ENCODE measurements at places on chromosomes 12 and 14.

DNA sequence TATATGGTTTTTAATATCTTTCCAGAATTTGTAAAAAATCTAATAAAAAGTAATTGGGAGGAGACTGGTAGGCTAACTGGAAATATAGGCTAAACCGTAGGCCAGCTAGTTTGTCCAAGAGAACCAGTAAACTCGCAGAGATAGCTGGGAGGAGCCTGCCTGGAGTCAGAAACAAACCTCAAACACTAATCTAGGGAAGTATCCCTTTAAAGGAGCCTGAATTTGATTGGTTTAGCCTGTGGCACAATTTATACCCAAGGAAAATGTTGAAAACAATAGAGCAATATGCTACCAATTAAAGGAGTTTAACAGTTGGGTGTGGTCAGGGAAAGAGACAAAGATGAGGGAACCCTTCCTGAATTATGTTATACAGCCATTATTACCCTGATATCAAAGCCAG is 109.6 kb downstream of the EML5 start:
- no peak for DNase-seq

DNA sequence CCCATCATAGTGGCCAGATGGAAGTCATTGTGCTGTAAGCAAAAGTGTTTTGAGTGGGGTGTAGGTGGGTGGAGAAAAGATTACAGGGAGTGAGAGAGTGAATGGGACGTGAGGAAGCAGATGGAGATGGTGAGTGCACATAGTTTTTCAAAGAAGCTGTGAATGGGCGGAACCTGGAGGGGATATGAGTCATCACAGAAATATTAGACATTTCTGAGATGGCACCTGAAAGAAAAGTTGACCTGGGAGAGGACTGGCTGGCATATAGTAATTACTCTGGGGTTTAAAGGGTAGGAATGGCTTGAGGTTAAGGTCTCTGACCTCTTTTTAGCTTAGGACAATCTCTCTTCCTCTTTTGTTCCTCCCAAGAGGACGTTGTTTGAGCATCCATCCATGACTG is 50.5 kb downstream of the ANO4 start:
- DNase-seq = no peak

GRCh38 chr14:100715332-100715731 is 11.4 kb upstream of the DLK1 start:
- no peak for DNase-seq

DNA sequence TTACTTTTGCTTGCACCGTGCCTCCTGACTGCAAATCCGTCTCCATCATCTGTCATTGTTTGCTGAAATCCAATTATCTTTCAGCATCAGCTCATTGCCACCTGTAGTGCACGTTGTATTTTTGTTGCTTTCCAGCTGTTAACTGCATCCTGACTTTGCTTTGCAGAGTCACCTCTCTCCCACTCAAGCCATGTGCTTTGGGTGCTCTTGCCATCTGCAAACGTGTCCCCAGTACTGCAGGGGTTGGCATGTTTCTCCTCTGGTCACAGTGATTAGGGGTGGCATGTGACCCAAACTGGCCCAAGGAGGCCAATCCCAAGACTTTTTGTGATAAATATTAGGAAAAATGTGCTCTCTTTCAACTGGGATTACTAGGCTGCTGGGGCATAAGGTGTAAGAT is 10.5 kb upstream of the TMED2 start:
- no peak for DNase-seq

All from GM04504 (cell line).